ENCODE measurements at places on chromosomes 4 and X.
A peak's percentile ranks its signal among the peaks of the same experiment; 100 is the strongest.

GRCh38 chr4:150769845-150770244 is 187.9 kb downstream of the MAB21L2 start:
- H3K4me1 ChIP-seq = peaks cover 8% of the 10 kb centered on the region
- H3K4me3 ChIP-seq = no peak overlapping the region
- no peaks in the 10 kb centered on the region for H3K27me3 ChIP-seq
- H3K36me3 ChIP-seq = no peaks in the 10 kb centered on the region
- DNase-seq = no peak

GRCh38 chr4:127832585-127832984 is 48.1 kb upstream of the PLK4 start:
- no peaks in the 10 kb centered on the region for H3K36me3 ChIP-seq
- H3K27me3 ChIP-seq = no peaks in the 10 kb centered on the region
- no peak overlapping the region for H3K27ac ChIP-seq
- no peaks in the 10 kb centered on the region for H3K4me1 ChIP-seq
- DNase-seq = no peak

DNA sequence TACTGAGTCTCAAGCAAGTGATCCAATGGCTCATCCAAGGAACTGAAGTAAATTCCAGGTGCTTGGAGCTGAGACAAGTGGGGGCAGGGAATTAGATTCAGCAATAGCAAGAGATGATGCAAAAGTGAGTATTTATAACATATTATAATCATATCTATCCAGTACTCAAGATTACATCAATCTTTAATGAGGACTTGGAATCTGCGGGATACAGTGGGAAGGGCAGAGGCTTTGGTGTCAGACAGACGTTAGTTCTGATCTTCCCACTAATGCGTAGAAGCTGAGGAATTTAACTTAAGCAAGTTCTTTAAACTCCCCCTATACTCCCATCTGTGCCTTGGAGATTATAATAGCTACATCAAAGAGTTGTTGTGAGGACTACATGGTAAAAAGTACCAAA is 143.4 kb upstream of the NWD2 start:
- no peak overlapping the region for H3K4me3 ChIP-seq
- no peaks in the 10 kb centered on the region for H3K27me3 ChIP-seq
- no peak for DNase-seq
- no peaks in the 10 kb centered on the region for H3K36me3 ChIP-seq
- no peaks in the 10 kb centered on the region for H3K4me1 ChIP-seq
- no peak overlapping the region for H3K27ac ChIP-seq

GRCh38 chr4:79613269-79613935 is 205.4 kb upstream of the GK2 start:
- no peak overlapping the region for H3K27ac ChIP-seq
- no peaks in the 10 kb centered on the region for H3K27me3 ChIP-seq
- no peak overlapping the region for H3K4me3 ChIP-seq
- H3K36me3 ChIP-seq = no peaks in the 10 kb centered on the region

- no peak overlapping the region for H3K27ac ChIP-seq
- no peak overlapping the region for H3K4me3 ChIP-seq
- no peaks in the 10 kb centered on the region for H3K4me1 ChIP-seq
- DNase-seq = no peak
- no peaks in the 10 kb centered on the region for H3K27me3 ChIP-seq
Measured at GRCh38 chr4:21211846-21212245, 511.6 kb downstream of the PACRGL start.

- no peak overlapping the region for H3K27ac ChIP-seq
- H3K4me3 ChIP-seq = no peak overlapping the region
- DNase-seq = no peak
- H3K27me3 ChIP-seq = no peaks in the 10 kb centered on the region
- H3K4me1 ChIP-seq = no peaks in the 10 kb centered on the region
- no peaks in the 10 kb centered on the region for H3K36me3 ChIP-seq
Measured at GRCh38 chr4:16294455-16294854, 68.2 kb upstream of the TAPT1 start.

DNA sequence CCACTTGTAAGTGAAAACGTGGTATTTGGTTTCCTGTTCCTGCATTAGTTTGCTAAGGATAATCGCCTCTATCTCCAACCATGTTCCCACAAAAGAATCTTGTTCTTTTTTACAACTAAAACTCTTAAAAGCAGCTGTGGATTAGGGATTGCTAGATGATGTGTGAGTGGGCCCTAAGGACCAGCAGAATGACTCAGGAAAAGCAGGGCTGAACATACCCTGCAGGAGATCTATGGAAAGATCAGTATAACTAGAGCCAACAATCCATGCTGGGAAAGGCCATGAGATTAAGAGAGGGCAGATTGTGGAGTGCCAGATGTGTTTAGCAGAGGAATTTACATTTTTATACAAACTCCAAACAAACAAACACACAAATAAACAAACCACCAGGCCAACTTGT is 128.4 kb upstream of the TMEM164 start:
- H3K4me3 ChIP-seq = no peak overlapping the region
- H3K36me3 ChIP-seq = no peaks in the 10 kb centered on the region
- no peak for DNase-seq
- H3K27ac ChIP-seq = no peak overlapping the region
- H3K27me3 ChIP-seq = no peaks in the 10 kb centered on the region

GRCh38 chr4:6909970-6910339 is 329 bp downstream of the TBC1D14 start:
- H3K27me3 ChIP-seq = no peaks in the 10 kb centered on the region
- H3K27ac ChIP-seq = no peak overlapping the region
- no peaks in the 10 kb centered on the region for H3K36me3 ChIP-seq
- peak overlapping the region; percentile 89 for H3K4me3 ChIP-seq
- no peak for DNase-seq
